ENCODE measurements at places on chromosomes 1 and 21.

- DNase-seq, result no peak
These were observed 30.0 kb downstream of the PODN start for GRCh38 chr1:53091841-53092645.

- DNase-seq, result no peak
These were observed 636 bp upstream of the CAMK2N1 start for GRCh38 chr1:20486457-20487235.

GRCh38 chr21:44305691-44306090 is 5.8 kb downstream of the PFKL start:
- DNase-seq, result no peak

DNA sequence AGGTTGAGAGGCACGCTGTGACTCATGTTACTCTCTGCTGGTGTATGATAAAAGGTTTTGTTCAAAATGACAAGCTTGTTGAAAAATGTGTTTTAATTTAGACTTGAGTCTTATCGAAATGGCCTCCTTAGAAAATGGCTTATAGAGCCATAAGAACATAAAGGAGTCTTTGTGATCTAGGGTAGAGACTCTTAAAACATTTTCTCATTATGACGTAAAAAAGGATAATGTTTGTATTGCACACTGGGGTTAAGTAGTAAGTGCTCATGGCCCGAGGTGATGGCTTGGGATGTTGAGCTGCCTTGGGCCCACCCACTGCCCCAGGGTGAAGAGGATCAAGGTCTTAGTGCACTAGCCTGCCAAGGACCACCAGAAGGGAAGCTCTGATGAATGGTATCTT is 117.4 kb downstream of the DISC1 start:
- no peak for DNase-seq

Data from NCI-H1048 (cell line).